NCI-H1436 treated with DMSO at 0.1 percent for 48 hours (cell line): ENCODE measurements at places on chromosomes 7 and 10.

- DNase-seq = no peak
Measured at GRCh38 chr7:155365146-155365874, 67.6 kb downstream of the INSIG1 start.

- DNase-seq = no peak
Measured at GRCh38 chr10:125013529-125013872, 71.6 kb downstream of the ZRANB1 start.

DNA sequence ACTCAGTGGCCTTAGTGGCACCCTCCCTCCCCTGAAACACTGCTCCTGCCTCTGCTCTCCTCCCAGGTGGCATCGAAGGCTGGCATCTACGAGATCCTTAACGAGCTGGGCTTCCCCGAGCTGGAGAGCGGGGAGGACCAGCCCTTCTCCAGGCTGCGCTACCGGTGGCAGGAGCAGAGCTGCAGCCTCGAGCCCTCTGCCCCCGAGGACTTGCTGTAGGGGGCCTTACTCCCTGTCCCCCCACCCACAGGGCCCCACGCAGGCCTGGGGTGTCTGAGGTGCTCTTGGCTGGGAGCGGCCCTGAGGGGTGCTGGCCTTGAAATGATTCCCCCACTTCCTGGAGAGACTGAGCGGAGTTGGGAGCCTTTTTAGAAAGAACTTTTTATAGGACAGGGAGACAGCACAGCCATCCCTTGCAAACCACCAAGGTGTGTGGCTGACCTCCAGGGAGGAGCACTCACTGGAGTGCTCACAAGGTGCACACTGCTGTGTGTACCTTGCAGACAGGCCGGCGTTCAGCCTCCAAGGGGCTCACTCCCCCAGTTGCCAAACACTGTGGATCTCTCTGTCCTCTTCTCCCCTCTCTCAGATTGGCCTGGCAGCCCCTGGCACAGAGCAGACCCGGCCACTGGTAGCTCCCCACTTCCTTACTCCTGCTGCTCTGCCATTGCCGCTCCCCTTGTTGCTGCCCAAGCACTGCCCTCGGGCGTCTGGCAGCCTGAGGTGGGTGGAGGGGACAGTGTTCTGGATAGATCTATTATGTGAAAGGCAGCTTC, 35.8 kb downstream of the PRF1 start:
- no peak for DNase-seq

DNA sequence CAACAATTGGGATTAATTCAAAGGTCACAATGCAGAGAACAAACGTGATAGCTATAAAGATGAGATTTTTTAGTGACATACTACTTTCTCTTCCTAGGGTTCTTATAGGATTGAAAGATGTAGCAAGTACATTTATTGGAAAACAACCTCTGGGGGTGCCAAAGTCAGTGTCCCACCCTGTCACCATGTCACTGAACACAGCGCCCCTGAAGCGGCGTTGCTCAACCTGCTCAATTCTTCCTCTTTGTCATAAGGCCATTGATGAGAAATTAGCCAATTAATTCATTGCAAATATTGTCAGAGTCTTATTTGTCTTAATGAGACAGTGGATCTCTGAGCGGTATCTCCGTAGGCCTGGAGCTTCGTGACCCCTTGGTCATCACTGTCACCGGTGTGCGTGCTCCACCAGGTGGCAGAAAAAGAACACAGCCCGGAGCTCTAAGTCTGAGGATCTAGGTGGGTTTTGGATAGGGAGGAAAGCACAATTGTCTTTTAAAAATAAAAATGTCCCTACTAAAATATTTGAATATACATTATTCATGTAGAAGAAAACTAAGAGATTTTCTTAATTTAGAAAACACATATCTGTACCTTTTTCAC, 362.6 kb downstream of the PAXIP1 start:
- no peak for DNase-seq

DNA sequence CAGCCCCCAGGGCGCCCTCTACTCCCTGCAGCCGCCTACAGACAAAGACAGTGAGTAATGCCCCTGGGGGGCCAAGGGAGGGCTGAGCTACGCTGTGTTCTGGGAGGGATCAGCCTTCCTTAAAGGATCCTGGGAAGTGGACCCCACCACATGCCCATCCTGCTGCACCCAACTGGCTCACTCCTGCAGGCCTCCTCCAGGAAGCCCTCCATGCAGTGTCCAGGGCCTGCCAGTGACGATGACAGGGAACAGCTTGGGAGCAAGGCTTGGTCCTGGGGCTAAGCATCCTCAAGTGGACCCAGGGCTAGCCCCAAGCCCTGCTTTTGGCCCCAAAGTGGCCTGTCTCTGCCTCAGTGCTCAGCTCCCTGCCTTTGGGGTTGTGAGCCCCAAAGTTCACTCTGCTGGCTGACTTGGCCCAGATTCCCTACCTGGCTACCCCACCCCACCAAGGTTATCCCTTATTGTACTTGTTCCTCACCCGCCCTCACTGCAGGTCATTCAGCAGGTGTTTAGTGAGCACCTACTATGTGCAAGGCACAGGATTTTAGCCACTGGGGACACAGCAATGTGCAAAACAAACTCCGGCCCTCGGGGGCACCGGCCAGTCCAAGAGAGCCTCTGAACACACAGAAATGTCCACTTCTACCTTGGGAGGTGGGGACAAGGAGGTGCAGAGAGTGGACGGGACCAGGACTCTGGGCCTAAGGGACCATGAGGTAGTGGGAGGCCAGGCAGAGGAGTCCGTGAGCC, 83.5 kb downstream of the MYL10 start:
- DNase-seq = no peak

DNA sequence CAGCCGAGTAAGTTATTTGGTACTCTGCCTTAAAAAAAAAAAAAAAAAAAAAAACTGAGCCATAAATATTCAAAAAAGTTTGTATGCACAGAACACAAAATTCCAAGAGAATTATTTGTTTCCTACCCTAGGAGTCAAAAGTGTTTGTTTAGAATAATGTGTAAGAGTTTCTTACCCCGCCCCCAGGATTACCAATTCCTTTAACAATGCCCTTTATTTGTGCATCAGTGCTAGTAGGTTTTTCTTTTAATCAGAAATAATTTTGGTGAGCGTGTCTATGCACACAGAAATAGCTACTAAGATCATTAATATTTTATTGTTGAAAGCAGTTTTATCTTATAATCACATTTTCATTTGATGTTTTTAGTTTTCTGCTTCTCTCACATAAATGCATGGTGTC, 374.6 kb downstream of the DPP6 start:
- DNase-seq = no peak
